ENCODE measurements at places on chromosomes 5 and 9.

GRCh38 chr9:131018621-131019020, 9.6 kb downstream of the LAMC3 start:
- no peak for DNase-seq

DNA sequence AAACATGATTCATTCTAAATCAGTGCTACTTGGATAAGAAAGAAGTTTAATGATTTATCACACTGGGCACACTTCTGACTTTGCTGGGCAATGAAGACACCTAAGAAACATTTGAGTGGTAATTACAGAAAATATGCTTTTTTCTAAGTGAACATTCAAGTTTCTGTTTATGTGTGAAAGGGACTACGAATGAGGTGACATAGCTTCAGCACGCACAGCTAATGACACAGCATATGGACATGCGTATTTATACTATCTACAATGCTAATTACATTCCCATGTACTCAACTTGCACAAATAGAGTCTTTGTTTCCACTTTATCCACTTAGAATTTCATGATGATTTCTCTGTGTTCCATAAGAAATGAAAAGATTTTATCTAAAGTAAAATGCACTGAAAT, 40.6 kb downstream of the FREM1 start:
- no peak for DNase-seq

- DNase-seq: peak; percentile 30
Observed at GRCh38 chr9:134595014-134595413, 46.6 kb upstream of the COL5A1 start.

DNA sequence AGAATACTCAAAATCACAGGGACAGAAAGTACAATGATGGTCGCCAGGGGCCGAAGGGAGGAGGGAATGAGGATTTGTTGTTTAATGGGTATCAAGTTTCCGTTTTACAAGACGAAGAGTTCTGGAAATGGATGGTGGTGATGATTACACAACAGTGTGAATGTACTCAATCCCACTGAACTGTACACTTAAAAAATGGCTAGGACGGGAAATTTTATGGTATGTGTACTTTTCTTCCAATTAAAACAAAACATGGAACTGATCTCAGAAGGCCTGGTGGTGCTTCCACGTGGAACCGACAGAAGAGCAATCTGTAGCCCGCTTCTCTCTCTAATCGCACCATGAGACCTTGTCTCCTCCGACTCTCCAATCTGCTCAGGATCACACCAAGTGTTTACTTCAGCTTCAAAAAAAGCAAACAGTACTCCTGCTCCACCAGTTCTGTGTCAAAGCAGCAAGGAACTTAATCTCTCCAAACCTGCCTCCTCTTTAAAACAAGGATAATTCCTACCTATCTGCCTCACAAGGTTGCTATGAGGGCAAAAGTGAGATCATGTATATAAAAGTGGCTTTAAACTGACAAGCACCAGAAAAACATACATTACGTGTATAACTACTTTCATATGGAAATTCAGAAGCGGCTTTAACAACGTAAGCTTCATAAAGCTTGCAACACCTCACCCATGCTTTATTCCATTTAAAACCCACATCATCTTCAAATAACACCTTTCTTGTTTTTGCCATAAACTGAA, 2.1 kb downstream of the ECPAS start:
- DNase-seq: no peak

- DNase-seq: no peak
Observed at GRCh38 chr5:85077581-85077980, 692.9 kb upstream of the EDIL3 start.

DNA sequence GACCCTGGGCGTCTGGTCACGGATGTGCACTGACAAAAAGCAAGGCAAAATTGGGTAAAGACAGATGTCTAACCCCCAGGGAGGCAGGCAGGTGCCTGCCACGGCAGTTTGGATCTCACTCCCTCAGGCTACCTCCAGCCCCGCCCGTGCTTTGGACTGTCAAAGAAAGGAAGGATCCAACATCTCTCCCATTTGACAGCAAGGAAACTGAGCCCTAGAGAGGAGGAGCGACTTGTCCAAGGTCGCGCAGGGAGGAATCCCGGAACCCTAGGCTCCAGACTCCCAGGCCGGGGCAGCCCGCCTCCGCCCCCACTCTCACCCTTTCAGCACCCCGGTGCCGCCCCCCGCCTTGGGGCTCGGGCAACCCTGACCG, 376 bp downstream of the GOLGA1 start:
- DNase-seq: peak; percentile 51

GRCh38 chr9:112914524-112914923, 23.8 kb upstream of the SLC46A2 start:
- DNase-seq: no peak

DNA sequence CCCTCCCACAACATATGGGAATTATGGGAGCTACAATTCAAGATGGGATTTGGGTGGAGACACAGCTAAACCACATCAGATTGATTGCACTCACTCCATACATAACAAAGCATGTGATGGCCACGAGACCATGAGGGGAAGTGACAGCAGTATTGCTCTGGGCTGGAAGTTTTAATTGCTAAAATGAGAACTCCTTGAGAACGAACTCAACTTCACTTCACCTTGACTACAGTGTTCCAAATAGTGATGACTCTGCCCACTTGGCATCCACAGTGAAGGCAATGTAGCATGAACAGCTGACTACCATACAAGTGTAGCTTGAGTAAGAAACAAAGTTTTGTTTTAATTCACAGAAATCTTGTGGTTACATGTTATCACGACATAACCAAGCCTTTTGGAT, 739 bp upstream of the SPINK7 start:
- no peak for DNase-seq

GRCh38 chr9:68905129-68905528, 108.8 kb downstream of the PRKACG start:
- no peak for DNase-seq

- DNase-seq: no peak
Observed at GRCh38 chr9:3862561-3862960, 336.8 kb upstream of the RFX3 start.

GRCh38 chr5:89445106-89445745, 562.2 kb upstream of the MEF2C start:
- DNase-seq: no peak

- DNase-seq: no peak
Observed at GRCh38 chr5:57414857-57415256, 67.8 kb downstream of the ACTBL2 start.

GRCh38 chr9:130143958-130144366, 28.2 kb upstream of the NCS1 start:
- no peak for DNase-seq

DNA sequence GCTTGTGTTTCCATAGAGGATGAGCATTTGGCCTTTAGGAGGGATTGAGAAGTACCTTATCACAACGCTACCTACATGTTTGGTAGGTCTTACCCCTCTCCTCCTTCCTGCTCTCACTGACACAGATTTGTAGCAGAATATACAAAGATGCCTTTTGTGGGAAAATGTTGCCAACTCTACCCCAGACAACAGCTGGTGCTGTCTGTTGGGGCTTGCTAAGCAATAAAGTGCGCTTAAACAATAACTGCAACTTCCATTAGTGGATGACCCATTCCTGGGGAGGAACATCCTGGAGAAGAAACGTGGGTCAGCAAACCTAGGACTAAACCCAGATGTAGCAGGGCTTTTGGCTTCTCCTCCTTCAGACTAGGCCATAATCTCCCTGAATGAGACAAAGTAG, 174.3 kb downstream of the EFNA5 start:
- DNase-seq: no peak

Data from breast epithelium (tissue), 4 donors.